ENCODE measurements at places on chromosomes 3 and 15.

DNA sequence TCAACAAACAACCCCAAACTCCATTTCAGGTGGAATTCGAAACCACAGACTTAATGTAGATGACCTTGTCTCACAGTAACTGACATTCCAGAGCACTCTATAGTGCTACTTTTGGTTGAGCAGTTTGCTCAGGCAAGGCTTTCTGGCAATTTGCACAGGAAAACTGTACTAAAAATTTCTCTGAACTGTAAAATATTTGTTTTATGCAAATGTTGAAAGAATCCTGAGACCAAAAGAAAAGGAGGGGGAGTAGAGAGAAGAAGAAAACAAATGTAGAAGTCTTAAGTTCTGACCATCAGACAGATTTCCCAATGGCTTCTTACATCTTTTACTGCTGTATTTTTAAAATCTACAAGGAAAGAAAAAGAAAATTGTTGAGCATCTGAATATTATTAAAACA is 53.5 kb downstream of the DTWD1 start:
- no peak for DNase-seq

GRCh38 chr3:193780810-193781478 is 187.9 kb downstream of the OPA1 start:
- DNase-seq: no peak

- DNase-seq: no peak
These were observed 498.7 kb upstream of the CDIN1 start for GRCh38 chr15:36080759-36081158.

GRCh38 chr3:132721479-132722164 is 587 bp downstream of the NPHP3 start:
- DNase-seq: peak; percentile 88

DNA sequence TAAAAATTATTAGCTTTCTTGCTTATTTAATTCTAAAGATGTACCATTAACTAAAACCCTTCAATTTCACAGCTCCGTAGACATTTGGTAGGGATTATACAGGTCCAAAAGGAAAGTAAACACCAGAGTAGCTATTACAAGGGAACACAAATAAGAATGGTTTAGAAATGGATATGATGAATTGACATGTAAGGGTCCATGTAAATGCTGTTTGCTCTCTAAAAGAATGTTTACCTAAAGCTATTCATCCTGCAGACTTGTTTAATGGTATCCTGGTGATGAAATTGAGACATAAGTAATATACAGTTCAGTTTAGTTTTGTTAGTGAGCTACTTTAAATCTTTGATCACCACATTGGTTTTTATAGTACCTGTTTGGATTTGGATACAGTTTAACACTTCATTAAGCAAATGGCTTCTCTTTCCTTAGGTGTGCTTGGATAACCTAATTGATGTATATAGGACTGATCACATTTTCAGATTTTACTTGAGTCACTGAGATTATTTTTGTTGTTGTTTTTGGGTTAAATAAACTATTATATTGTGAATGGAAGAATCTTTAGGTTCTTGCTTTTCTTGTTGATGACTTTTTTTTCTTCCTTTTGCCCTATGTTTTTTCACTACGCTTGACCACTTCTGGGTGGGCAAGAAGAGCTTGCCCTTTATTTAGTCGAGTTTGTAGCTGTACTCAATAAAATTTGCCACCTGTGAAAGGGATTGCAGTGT is 115.4 kb downstream of the TCF12 start:
- no peak for DNase-seq
